ENCODE measurements at places on chromosomes 4 and X.

GRCh38 chr4:140884431-140885058 is 128.4 kb upstream of the TBC1D9 start:
- DNase-seq = peak; percentile 79

DNA sequence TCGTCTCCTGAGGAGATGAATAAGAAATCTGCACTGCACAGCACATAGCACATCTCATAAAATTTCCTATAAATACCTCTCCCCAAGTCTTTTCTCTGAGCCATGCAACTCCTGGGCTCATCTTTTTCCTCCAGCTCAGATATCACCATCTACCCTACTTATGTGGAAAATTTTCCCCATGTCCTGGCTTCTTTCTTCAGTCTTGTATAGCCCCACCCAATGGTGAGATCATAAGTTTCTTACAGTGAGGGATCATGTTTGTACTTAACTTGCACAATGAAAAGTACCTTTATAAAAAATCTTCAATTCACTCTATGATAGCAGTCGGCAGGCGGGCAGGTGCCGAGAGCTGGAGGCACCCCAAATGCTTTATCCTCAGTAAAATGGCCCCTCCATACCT is 198.6 kb upstream of the S100G start:
- no peak for DNase-seq

DNA sequence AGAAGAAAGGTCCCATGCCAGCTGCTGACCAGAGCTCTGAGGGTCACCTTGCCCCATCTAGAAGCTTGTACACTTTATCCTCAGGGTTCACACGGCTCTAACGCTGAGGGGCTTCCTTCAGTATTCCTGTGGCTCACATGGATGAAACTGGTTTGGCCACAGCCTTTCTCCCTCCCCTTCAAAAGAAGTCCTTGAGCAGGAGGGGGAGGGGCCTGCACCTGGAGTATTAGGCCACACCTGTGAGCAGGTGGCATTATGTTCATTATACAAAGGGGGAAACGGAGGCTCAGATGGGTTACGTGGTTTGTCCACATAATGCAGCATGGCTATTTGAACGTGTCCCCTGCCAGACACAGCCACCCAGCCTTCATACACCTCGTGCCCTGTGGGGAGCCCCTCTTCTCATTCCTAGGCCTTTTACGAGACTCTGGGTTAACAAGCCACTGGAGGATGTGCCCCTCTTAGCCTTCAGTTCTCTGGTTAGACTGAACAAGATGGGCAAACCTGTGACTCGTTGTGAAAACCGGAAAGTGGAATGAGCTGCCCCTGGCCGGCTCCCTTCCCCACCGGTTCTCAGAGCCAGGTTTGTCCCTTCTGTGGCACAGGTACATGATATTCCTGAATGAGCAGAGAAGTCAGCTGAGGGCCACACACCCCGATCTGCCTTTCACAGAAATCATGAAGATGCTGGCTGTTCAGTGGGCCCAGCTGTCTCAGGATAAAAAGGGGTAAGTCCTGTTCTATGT is 27.2 kb upstream of the JAKMIP1 start:
- no peak for DNase-seq

DNA sequence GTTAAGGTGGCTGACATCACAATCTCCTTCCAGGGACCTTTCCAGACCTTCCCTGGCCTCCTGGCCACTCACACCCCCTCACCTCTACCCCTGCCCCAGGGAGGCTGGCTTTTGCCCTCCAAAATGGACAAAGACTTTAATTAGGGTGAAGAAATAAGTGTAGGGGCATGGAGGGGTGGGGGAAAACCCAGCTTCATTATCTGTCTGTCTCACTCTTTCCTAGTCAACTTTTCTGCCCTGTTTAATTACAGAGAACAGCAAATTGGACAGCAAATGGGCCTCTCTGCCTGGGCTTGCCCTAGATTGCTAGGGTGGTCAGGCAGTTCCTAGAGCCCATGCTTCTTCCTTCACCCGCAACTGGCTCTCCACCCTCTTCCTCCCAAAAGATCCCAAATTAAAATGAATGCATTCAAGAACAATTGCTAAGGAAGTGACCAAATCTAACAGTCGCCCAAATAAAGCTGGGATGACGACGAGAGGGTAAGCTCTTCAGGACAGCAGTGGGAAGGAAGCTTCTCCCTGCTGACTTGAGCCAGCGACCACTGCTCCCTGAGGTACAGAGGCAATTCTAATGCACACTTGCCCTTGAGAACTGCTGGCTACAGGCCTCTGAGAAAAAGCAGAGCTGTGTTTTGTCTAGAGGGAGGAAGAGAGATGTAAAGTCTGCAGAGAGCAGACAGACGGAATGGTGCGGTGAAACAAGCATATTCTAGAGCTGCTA is 12.4 kb downstream of the RAI2 start:
- no peak for DNase-seq

GRCh38 chr4:80006935-80007744 is 65.9 kb downstream of the ANTXR2 start:
- DNase-seq = no peak

GRCh38 chr4:67750691-67751090 is 3.5 kb downstream of the GNRHR start:
- DNase-seq = no peak

- DNase-seq = peak; percentile 13
Measured at GRCh38 chrX:120517936-120518335, 42.8 kb downstream of the CUL4B start.

DNA sequence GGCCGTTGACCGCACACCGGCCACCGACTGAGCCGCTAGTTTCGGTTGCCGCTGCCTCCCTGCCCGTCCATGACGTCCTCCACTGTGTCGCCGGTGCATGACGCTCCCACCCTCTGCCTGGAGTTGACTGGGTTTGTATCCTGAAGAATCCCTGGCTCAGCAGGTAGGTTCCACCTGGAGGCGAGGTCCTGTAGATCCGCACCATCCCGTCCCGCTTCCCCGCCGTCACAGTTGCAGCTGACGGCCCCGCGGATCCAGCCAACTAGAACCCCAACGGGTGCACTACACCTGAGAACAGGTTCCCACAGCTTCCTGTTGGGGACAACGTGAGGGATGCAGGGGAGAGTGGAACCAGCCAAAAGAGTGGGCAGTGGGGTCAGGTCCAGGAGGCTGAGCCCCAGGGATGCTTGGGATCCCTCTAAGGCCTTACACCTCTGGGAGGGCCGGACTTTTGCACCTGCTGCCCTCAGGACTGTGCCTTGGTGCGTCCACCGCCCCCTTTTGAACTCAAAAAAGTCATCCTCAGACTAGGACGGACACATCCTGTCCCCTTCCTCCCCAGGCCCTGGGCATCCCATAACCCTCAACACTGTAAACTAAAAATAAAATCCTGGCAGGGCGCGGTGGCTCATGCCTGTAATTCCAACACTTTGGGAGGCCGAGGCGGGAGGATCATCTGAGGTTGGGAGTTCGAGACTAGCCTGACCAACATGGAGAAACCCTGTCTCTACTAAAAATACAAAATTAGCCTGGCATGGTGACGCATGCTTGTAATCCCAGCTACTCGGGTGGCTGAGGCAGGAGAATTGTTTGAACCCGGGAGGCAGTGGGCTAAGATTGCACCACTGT is 1.1 kb upstream of the SLBP start:
- DNase-seq = no peak

DNA sequence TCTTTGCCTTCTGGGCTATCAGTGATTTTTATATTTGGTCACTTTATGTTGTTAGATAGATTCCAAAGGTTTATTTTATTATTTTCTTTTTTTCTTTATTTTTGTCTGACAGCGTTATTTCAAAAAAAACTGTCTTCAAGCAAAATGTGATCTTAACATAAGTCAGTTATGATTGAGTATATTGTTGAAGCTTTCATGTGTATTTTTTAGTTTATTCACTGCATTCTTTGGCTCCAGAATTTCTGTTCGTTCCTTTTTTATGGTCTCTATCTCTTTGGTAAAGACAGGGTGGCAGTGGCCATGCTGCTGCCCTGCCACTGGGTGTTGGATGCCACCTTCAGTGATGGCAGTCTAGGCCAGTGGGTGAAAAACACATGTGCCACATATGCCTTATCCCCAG is at the start of gene MAGEC3:
TSS of gene MAGEC3 (plus strand) at position 301 of the 400 bp plus-strand sequence. CDS start at position 301, 0 bp downstream.
- DNase-seq = no peak

DNA sequence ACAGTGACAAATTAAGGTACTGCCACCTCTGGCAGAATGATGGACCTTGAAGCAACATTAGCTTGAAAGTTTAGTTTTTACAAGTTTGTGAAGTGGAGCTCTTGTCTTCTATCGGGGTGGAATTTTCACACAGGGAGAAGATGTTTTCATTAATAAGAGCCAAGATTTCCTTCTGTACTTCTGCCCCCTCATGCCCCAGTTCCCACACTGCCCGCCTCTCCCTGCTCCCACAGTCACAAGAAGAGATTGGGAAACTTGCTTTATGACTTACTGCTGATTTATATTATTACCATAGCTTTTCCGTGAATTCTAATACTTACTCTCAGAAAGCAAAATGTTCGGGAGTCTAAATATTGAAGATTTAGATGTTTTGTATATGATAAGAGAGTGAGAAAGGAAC is 539.8 kb upstream of the ARX start:
- DNase-seq = no peak

DNA sequence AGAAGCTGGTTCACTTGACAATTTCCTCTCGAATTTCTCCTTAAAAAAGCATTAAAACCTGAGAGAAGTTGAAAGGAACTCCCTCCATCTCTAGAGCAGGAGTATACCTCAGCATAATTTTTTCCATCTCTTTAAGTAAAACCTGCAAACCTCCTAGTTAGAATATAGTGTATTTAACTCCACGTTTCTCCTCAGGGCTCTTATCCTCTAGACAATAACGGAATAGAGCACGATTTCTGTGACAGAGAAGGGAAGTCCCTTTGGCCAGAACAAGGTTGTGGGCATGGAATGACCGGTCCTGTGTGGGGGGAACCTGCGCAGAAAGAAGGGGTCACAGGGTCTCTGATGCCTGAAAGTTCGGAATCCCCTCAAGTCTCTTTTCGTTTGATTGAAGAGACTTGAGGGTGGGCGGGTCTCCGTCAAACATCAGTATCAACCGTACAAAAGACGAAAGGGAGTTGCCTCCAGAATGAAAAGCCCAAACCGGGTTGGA is 697 bp downstream of the ZNF280C start:
- DNase-seq = peak; percentile 39

GRCh38 chr4:36332023-36332781 is 50.8 kb downstream of the DTHD1 start:
- DNase-seq = no peak

DNA sequence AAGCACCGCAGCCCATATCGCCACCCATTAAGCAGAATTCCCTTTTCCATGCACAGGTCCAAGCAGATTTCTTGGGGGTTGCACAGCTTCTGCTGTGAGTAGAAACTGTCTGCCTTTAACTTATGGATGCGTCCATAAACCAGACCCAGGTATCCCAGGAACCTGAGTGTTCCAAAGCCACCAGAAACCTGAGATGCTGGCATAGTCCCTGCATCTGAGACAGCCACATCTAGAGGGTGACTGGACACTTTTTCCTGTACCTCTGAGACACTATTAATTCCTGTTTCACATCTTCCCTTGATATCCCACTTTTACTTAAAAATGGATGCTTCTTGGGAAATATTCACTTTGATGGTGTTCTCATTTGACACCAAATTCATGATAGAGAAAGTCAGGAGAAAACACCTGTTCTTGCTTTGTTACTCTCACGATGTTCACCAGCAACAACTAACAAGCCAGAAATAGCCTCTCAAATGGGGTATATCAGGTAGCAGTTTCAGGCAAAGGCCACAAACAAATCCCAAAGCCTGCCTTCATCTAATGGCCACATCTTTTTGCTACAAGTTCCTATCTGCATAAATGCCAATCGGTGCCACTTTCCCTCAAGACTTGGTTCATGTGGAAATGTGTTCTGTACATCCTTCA is 45.5 kb upstream of the PRDX4 start:
- no peak for DNase-seq

GRCh38 chr4:139042981-139043460 is 27.4 kb downstream of the NOCT start:
- DNase-seq = no peak

GRCh38 chr4:139978692-139979091 is 175.3 kb downstream of the MAML3 start:
- DNase-seq = no peak

GRCh38 chr4:53221832-53222480 is 143.9 kb downstream of the SCFD2 start:
- no peak for DNase-seq

GRCh38 chr4:68176904-68177303 is 47.2 kb upstream of the TMPRSS11F start:
- DNase-seq = no peak

DNA sequence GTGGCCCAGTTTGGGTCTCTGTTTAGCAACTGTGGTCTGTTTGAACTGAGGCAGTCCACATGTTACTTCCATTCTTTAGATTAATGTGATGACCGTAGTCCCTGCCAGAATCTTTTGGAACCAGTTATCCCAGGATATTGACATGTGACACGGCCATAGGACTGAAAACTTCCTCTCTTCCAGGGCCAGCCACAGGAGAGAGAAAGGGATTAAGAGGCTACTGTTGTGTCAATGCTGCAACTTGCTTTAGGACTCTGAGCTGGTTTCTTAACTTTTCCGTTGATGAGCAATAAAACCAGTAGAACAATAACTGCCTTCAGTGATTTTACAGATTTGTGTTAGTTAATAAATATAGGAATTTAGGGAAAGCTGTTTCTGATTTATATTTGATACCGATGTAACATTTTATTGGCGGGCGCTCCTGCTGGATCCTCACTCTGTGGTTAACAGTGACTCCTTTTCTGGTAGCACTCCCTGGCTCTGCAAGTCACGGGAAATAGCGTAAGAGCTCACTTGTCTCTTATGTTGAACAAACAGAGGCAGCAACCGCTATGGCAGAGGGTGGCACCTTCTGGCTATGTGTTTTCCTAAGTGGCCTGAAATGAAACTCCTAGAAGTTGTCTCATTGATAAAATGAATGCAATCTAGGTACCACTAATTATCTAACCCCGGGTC is 2.5 kb downstream of the TENM3 start:
- no peak for DNase-seq

GRCh38 chr4:3766036-3766784 is at the start of gene ADRA2C:
Gene ADRA2C, plus strand, starts transcription at chr4:3766385. Its CDS starts 222 bp downstream, at chr4:3766607.
- no peak for DNase-seq

DNA sequence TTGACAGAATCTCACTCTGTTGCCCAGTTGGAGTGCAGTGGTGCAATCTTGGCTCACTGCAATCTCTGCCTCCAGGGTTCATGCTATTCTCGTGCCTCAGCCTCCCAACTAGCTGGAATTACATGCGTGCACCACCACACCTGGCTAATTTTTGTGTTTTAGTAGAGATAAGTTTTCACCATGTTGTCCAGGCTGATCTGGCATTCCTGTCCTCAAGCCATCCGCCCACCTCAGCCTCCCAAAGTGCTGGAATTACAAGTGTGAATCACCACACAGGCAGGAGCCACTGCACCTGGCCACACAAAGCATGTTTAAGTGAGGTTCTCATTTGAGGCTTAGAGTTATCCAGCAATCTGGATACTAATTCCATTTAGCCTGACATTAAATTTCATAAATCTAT is 180.9 kb upstream of the GRID2 start:
- DNase-seq = no peak

DNA sequence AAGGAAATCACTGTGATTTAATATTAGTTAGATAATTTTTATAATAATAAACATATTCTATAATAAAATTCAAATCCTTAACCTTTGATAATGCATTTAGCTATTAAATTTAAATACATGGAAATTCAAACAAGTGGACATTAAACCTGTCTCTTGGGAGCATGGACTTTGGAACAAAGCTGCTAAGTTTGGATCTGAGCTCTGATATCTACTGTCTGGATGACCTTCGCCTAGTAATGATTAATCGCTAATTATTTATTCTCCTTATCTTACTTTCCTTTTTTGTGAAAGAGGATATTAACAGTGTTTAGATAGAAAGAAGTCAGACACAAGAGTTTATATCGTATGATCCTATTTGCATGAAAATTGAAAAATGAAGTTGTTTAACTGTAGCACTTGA is 980.9 kb downstream of the FSTL5 start:
- no peak for DNase-seq
